ENCODE measurements at places on chromosomes 5 and 9.

DNA sequence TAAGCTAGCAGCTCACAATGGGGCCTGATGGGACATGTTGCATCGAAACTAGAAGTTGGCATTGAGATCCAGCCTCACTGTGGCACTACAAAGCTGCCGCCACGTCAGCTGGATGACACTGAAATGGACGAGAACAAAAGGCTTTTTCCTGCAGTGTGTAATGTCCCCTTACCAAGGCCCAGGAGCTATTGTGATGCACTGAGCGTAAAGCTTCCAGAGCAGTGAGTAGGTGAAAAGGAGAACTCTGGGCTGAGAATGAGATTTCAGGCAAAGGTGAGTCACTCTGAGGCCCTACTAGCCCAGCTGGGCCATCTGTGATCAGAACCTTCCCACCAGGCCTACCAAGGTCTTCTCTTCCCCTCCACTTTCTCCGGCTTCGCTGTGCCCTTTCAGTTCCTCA lies 528.1 kb upstream of the KLF4 start:
- DNase-seq, result no peak

DNA sequence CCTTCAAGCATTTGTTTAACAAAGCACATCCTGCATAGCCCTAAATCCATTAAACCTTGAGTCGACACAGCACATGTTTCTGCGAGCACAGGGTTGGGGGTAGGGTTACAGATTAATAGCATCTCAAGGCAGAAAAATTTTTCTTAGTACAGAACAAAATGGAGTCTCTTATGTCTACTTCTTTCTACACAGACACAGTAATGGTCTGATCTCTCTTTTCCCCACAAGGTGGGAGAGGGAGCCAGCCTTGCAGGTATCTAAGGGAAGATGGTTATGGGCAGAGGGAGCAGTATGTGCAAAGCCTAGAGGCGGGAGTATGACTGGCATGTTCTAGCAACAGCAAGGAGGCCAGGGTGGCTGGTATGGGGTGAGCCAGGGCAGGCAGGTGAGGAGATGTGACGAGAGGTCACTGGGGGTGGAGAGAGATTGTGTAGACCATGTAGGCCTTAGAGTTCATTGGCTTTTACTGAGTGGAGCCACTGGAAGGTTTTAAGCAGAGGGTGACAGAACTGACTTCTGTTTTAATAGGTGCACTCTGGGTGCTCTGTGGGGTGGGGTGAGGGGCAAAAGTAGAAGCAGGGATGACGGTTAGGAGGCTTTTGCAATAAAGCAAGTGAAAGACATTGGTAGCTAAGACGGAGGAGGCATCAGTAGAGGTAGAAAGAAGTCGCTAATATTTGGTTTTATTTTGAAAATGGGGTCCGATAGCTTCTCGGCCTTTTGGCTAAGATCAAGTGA lies 5.1 kb upstream of the RPS14 start:
- no peak for DNase-seq

- DNase-seq, result peak; percentile 64
Measured at GRCh38 chr5:172904643-172905345, 54.4 kb upstream of the RPL26L1 start.

DNA sequence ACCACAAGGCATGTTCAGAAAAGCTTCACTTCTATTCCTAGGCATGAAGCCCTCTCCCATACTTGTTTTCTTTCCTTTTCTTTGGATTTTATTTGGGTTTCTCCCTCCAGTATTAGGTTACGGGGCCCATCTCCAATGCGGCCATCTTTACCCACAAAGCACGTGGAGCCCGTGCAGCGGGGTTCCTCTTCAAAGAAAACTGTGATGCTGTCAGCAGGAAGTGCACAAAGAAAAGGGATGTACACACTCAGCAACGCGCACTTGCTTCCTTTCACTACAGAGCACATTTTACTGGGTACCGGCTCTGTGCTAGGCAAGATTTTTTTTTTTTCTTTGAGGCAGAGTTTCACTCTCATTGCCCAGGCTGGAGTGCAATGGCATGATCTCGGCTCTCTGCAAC lies 106.6 kb downstream of the COL23A1 start:
- DNase-seq, result no peak

DNA sequence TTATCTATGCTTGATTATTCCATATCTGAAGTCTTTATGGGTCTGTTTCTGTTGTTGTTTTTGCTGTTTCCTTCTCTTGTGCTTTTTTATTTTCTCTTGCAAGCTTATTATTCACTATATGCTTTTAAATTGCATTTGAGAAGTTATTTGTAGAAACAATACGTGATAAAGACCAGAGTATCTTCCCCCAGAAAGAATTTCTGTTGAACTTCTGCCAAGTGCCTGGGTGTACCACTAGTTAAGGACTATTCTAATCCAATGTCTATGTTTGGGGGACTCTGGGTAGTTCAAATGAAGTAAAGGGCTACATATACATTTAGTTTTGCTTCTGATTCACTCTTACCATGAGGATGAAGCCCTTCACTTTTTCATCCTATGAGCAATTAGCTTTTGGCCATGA lies 54.3 kb downstream of the SLF1 start:
- no peak for DNase-seq

DNA sequence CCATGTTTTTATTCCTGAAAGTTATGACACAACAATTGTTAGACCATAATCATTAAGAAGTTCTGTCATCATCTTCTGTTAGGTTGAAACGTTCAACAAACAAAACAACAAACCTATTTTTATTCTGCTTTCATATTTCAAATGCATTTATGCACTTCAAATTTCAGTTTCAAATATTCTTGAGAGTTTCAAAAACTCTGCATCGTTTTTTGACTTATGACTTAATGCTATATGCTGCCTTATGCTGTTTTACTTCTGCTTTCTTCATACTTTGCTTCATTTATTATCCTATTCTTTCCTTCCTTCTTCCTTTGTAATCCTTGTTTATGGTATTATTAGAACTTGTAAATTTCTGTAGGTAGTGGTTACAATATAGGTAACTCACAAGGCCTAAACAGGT lies 95.0 kb downstream of the PCSK1 start:
- no peak for DNase-seq

DNA sequence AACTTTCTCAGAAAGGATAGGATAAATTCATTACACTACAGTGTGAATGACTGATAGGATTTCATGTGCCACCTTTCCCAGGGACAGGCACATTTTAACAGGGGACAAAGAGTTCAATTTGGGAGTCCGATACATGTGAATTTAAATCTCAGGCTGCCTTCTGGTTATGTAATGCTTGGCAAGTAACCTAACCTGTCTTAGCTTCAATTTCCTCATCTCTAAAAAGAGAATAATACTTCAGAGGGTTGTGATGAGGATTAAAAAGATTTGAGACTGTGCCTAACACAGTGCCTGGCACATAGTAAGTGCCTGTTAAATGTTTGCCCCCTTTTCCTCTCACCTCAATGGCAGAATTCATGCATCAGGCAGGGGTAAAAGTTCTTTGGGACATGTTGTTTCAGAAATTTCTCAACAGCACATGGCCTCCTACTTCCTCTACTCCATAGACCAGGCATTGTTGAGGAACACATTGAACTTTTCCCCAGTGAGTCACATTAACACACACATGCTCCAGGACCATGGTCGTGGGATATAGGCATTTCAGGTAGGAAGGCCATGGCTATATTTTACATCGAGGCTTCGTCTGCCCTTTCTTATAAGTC lies 94.6 kb upstream of the EGFLAM start:
- DNase-seq, result no peak

DNA sequence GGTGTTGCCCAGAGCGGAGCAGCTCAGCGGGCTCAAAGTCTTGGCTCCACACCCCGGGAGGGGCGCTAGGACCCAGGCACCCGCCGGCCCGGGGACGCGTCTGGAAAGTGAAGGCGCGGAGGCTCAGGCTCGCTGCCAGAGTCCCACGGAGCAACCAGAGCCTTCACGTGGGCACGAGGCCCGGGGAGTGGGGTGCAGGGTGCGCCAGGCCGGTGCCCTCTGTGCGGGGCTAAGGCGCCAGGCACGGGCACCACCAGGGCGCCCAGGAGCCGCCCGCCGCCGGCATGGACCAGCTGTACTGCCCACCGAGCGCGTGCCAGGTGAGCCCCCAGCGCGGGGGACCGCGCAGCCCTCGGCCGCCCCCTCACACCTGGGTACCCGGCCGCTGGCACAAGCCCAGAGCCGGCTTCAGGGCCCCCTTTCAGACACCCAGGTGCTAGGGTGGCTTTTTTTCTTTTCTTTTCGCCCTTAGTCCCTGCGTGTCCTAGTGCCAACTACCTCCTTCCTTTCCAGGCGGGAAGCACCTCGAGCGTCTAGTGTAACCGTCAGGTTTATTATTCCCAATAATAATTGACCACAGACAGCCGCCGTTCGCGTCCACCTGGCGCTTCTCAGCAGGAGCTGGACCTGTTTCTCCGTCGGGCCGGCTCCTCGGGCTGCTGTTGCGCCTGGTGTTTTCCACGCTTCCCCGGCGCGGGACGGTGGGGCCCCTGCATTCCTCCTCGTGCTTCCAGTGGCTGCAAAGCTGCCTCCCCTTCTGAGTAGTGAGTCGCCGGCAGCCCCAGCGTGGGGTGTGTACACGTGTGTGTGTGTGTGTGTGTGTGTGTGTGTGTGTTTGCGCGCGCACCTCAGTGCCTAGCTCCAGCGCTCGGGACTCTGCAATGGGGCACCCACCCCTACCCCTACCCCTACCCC lies 30.1 kb upstream of the PDE8B start:
- no peak for DNase-seq

DNA sequence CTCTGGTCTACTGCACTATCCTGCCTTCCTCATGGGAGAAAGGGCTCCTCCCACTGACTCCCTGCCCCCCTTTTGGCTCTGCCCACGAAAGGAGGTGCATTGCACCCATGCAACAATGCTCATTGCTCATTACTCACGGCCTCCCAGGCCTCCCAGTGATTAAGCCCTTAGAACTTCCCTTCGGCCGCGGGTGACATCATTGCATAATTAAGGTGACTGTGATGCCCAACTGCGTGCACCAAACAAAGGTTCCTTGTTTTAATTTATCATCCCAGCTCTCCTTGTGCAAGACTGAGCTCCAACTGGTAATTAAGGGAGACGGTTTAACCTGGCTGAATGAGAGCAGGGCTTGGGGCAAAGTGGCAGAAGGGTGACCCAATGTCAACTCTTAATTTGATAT lies 180.4 kb downstream of the GAS1 start:
- DNase-seq, result no peak

Data from NCI-H510A (cell line).